ENCODE measurements at places on chromosomes 1 and 21.

DNA sequence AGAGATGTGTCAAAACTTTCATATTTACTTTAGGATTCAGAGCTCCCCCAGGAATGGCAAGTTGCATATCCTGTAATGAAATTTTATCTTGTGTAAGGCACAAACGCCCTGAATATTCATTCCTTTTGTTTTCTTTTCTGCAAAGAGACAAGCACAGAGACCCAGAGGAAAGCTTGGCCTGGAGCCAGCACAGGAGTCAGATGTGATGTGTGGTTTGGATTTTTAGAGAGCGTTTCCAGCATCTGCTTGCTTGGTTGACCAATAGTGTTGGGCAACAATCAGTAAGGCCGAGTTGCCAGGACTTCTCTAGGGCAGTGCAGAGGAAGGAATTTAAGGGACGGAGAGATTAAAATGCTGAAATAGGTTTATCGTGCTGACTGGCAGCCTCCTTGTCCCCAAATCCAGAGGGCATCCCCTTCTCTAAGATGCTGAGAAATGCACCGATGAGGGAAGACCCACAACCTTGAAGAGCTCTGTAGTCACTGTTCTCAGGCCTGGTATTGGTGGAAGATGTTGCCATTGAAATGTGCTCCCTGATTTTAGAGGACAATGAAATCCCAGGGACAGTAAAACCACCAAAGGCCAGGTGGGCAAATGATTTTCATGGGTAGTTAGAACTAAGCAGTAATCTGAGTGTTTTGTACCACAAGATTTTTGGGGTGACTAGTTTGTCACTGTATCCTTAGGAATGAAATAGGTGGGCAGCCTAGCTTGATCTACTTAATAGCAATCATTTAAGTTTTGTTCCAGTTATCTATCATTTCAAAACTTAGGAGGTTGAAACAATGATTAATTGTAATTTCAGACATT lies 37.9 kb upstream of the RHOU start:
- DNase-seq: peak; percentile 3

DNA sequence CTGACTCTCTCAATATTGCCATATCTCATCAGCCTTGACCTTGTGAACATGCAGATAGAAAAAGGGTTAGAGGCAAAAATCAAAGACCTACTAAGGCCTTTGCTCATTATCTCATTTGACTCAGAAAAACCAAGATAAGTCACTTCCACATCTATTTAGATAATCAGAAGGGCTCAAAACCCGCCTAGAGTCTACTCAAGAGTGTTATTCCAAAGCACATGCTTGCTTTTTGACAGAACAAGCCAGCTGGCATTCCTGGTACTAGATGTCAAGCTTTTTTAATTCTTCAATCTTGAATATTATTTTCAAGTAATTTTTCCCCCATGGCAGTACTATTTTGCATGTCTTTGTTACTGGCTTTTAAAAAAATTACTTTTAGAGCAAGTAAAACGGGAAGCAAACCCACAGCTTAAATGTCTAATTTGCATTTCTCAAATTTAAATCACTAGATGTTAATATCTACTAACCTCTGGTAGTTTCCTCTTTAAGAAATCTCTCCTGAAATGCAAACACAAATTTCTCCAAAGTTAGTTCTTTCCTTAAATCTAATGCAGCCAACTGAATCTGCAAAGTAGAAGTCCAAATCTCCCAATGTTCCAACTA lies 51.5 kb downstream of the APP start:
- DNase-seq: no peak

DNA sequence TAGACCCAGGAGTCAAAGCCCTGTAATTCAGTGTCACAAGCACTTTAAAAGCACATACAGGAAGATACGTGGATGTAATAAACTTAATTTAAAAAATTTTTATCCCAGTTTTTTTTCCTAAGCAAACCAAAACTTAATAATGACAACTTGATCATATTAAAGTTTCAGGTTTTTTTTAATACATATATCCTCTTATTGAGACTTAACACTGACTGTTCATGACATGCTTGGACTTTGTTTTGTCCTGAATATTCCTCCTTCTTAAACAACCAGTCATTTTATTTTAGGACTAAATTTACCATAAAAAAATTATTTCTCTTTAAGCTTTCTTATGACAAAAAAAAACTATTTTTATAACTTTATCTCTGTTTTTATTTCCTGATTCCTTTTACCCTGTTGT lies 64.1 kb downstream of the WDR4 start:
- no peak for DNase-seq

DNA sequence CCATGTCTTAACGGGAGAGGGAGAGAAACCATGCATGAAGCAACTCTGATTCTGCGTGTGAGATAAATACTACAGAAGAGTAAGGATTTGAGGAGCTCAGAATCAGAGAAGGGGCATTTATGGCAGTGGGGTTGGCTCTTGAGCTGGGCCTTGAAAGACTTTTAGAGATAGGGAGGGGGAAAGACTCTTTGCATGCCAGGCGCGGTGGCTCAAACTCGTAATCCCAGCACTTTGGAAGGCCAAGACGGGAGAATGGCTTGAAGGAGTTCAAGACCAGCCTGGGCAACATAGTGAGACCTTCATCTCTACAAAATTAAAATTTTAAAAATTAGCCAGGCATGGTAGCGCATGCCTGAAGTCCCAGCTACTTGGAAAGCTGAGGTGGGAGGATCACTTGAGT lies 672 bp downstream of the ARMH1 start:
- DNase-seq: no peak

GRCh38 chr1:3225661-3226060 lies 156.7 kb downstream of the PRDM16 start:
- no peak for DNase-seq

DNA sequence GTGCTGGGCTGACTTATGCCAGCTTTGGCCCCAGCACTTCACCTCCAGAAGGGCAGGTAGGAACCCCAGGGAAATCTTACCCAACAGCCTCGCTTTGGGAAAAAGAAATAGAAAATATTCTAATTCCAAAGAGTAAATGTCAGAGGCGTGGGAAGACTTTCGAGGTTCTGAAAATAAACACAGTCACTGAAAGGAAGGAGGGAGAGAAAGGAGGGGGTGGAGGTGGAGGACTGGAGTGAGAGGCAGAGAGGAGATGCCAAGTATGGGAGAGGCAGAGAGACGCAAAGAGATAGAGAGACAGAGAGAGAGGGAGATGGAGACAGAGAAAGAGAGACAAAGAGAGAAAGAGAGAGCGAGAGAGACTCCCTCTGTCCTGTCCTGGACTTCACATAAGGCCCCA lies 395.0 kb downstream of the PTPRU start:
- no peak for DNase-seq

DNA sequence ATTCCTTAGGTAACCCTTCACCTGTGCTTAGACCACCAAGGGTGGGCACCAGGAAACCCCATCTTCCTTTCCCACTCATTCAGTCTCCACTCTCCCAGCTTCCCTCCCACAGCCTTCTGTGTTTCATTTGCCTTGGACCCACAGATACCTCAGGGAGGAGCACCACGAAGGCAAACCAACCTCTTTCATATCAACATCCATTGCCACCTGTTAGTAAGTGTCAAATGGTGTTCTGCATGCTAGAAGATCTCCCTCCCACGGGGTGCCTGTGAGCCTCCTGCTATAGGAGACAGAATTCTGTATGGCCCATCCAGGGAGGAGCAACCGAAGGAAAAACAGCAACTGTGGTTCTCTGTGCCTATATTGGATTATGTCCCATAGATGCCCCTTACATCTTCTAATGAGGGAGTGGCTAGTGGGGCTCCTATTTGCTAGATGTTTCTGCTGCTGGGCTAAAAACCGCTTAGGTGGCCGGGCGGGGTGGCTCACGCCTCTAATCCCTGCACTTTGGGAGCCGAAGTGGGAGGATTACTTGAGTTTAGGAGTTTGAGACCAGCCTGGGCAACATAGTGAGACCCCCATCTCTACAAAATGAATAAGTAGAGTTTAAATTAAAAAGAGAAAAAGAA lies 25.6 kb upstream of the SCCPDH start:
- DNase-seq: no peak

- DNase-seq: no peak
Measured at GRCh38 chr21:33198346-33199099, 31.2 kb upstream of the IFNAR2 start.

DNA sequence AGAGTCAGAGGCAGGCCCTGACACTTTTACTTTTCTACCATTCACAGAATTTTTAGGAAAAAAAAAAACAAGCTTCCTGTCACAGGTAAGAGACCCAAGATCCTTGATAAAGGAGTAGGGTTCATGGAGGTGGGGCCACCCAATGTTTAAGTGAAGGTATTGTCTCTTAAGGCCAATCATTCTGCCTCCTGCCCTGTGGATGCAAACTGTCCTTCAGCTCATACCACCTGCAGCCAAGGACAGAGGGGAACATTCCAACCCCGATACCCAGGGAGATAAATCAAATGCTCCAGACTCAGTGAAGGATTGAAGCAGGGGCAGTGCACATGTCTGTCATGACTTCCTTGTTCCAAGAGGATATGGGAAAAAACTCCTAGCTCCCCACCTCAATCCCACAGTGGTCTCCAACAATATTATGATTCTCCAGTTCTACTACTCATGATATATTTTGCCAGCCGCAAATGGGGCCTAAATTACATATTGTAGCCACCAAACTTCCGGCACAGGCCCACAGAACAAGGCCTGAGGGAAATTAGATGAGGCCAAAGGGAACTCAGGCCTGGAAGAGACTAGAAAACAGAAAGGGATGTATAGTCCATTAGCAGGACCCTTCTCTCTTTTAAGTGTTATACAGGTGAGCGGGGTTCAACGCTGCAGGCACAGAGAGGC lies 59.5 kb downstream of the TRABD2B start:
- DNase-seq: no peak

DNA sequence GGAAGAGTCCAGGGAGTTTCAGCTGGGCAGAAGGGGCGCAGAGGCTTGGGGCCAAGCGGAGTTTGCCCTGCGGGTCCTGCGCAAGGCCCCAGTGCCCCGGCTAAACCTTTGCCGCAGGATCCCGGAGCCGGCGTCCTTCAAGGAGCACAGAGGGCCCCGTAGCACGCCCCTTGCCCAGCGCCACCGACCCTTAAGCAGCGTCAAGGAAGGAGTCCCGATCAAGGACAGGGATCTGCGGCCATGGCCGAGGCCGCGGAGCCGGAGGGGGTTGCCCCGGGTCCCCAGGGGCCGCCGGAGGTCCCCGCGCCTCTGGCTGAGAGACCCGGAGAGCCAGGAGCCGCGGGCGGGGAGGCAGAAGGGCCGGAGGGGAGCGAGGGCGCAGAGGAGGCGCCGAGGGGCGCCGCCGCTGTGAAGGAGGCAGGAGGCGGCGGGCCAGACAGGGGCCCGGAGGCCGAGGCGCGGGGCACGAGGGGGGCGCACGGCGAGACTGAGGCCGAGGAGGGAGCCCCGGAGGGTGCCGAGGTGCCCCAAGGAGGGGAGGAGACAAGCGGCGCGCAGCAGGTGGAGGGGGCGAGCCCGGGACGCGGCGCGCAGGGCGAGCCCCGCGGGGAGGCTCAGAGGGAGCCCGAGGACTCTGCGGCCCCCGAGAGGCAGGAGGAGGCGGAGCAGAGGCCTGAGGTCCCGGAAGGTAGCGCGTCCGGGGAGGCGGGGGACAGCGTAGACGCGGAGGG lies 520 bp downstream of the CLIC6 start:
- DNase-seq: no peak

DNA sequence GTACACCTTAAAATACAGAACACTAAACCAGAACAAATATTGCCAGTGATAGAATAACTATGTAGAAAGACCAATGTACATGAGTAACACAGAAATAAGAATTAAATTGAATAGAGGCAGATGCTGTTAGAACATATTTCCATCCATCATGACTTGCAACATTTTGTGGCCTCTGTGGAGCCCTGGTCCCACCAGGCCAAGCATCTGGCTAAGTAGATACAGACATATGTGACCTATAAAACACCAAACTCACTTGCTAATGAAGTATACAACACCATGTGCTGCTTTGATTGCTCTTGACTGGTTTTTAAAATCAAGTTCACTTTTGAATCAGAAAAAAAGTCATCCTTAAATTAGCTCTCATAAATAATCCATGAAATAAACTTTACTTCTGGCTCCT lies 20.5 kb downstream of the SLC19A2 start:
- no peak for DNase-seq
